ENCODE measurements at places on chromosomes 4 and X. TPM values are rescaled to one million over a fixed set of nuclear protein-coding genes. Genes with fewer than 3 reads are reported as not detected.

Gene PPEF1
- total RNA-seq, result 1.5 TPM

Gene CT45A7
- total RNA-seq, result not detected

Gene IKBKG
- total RNA-seq, result 42.7 TPM

Gene ASB5
- not detected for total RNA-seq

Gene PAQR3
- total RNA-seq, result 9.1 TPM

Data from A549 treated with dexamethasone at 1 μM for 4 hours (cell line).